Right cardiac atrium (tissue), 5 donors: ENCODE measurements at places on chromosomes 11 and 22.

GRCh38 chr11:126257764-126258163 is 10.9 kb downstream of the SRPRA start:
- DNase-seq: no peak

GRCh38 chr11:115256397-115257197 is 247.6 kb downstream of the CADM1 start:
- no peak for DNase-seq

GRCh38 chr11:44400431-44400830 is 90.5 kb upstream of the ALX4 start:
- DNase-seq: no peak

DNA sequence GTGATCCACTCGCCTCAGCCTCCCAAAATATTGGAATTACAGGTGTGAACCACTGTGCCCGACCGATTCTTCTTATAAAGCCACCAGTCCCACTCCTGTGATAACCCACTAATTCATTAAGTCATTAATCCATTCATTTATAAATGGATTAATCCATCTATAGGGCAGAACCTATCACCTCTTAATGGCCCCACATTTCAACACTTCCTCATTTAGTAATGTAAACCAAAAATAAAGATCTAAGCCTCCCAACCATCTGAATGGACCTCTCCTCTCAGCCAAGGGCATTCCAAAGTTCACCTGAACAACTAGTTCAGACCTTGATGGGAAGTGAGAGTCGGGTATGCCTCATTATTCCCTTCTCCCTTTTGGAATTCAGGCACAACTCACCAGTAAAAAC is 9.9 kb upstream of the MRPL11 start:
- no peak for DNase-seq

GRCh38 chr11:1219834-1220815 is 2.7 kb upstream of the MUC5B start:
- DNase-seq: peak; percentile 14

DNA sequence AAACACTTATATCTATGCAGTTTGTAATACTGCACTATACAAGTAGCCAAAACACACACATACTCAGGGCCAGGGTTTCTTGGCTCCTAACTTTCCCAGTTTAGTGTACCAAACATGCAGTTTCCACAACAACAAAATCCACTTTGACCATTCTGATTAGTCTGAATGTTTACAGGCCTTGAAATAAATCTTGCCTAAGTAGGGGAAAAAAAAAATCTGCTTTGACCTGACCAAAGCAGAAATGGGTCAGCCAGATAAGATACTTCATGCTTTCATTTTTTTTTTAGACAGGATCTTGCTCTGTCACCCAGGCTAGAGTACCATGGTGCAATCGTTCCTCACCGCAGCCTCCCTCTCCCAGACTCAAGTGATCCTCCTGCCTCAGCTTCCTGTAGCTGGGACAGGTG is 10.1 kb downstream of the PRR14L start:
- DNase-seq: peak; percentile 58

- no peak for DNase-seq
These were observed 733.5 kb upstream of the CCDC90B start for GRCh38 chr11:84019571-84020194.

DNA sequence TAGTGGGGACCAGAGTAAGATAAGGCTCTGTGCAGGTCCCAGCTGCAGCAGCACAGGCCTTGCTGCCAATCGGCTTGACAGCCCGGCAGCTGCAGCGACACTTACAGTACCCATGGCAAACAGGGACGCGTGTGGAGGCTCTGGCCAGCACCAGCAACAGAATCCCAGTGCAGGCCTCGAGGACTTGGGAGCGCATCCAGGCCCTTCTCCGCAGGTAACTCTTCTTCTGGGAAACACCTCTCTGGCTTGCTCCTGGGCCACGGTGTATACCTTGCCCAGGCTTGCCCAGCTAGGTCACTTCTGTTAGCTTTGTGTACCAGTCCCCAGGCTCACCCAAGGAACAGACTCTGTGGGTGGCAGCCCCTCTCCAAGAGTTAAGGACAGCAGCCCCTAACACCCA is 126.7 kb downstream of the CTTN start:
- peak; percentile 3 for DNase-seq

- peak; percentile 57 for DNase-seq
These were observed 4.5 kb downstream of the SHISA8 start for GRCh38 chr22:41910050-41911000.

DNA sequence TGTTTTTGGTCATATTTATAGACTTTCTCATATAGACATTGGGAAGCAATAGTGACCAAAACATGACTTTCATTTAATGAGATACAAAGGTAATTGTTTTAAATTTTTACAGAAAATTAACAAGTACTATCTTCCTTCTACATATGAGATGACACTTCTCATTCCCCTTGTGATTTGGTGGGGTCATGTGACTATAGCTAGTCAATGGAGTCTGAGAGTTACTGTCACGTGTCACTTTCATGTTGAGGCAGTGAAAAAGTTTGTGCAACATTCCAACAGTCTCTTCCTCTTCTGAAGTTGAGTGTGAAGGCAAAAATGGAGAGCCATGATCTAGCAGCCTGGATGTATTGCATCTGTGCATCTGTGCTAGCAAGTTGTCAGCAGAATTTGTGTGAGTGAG is 618.3 kb upstream of the LRRC4C start:
- DNase-seq: no peak

GRCh38 chr11:11206484-11206883 is 146.6 kb downstream of the CSNK2A3 start:
- no peak for DNase-seq

DNA sequence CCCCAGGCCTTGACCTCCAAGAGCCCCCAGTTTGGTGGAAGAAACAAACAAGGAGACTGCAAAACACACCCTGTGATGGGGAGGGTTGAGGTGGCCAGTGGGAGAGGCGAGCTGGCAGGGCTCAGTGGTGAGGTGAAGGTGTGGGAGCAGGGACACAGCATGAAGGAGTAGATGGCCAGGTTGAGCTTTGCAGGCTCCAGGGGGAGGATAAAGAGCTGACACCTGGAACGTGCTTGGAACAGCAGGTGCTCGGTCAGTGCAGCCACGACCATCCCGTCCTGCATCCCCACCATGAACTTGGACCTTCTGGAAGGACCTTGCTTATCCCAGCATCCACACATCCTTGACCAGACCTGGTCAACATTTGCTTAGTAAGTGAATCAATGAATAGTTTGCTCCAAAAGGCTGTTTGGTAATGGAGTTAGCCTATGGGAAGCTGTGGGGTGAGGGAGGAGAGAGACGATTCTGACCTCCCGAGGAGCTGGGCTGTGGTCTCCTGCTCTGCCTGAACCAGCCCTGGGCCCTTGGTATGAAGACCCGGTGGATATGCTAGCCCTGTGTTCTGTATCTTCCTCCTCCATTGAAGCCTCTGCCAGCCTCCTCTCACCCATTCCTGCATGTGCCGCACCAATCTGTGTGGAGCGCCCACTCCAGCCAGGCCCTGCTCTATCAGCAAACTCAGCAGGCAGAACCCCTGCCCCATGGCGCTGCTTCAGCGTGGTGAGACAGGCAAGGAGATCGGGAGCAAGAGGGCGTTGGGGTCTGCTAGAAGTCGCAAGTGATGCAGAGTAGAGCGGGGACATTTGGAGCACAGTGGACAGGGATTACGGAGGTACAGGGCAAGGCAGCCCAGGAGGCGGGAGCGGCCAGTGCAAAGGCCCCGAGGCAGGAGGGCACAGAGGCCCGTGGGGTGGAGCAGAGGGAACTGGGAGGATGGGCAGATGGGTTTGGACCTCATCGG is 9.9 kb downstream of the LINC01488 start:
- peak; percentile 49 for DNase-seq

DNA sequence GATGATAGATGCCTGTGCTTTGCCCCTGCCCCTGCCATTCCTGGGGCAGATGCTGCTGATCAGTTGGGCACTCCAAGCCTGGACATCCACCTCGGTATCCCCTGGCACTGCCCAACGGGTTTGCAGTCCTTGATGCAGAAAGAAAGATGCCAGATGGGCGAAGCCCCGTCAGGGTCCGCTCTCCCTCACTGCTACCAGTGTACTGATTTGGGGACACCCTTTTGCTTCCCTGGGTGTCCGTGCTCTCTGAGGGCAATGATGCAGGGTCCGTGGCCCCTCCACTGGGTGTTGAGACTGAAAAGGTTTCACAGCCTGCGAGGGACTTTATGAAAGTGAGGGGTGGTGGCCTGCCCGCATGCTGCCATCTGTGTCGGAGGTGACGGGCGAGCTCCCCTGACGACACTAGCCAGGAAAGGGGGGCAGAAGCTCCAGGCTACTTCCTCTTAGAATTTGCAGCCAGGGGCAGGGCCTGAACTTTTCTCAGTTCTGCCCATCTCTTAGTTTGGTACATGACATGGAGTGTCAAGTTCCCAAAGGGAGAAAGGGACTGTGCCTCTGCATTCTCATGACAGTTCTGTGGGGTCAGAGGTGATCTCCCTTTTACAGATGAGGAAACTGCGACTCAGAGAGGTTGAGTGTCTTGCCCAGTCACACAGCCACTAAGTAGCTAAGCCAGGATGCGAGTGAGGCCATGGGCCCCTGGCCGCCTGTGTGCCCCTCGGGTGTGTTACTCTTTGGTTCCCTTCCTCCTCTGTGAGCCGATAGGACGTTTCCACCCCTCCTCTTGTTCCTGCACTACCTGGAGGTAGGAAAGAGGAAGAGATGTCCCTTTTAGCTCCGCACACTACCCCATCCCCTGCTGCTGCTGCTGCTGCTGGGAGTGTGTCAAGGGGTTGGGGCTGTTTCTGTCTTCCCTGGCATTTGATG is 96.6 kb downstream of the BCR start:
- peak; percentile 29 for DNase-seq

- DNase-seq: no peak
These were observed 96.7 kb downstream of the LARGE1 start for GRCh38 chr22:33823552-33823951.

GRCh38 chr22:20588843-20589581 is 81.6 kb downstream of the MED15 start:
- no peak for DNase-seq

DNA sequence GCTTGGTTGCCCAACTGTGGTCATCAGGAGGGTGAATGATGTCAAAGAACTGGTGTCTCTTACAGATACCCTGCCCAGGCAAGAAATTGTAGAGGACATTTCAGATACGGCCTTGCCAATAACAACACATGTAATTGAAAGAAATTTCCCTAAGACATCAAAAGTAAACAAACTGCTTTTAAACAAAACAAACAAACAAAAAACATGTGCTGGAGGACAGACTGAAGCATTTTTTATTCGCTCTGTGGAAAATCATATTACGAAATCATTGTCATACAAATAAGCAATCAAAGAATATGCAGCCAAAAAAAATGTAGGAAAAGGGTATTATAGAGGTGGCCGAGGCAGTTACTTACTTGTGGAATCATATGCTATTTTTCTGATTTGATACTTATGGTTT is 52.1 kb upstream of the MYEOV start:
- no peak for DNase-seq
